ENCODE measurements at places on chromosomes 2 and 18.

- DNase-seq, result no peak
These were observed 128.7 kb upstream of the CYP26B1 start for GRCh38 chr2:72276356-72276755.

GRCh38 chr2:98936353-98937351 lies 627 bp upstream of the CRACDL start:
- DNase-seq, result no peak

DNA sequence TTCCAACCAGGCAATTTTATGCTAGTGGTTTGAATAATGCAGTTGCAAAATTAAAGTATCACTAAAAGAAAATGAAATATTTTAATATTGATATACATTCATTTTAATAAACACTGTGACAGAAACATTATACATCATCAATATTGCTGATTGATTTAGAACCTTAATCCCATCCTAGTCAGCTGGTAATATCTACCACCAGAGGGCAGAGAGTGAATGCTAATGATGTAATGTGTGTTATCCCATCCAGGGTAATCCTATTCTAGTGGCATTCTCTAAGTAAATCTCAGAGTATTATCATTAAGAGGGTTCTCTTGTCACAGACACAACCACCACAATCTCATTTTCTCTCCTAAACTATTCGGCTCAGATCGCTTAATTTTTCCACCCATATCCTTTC lies 477.4 kb downstream of the CPS1 start:
- DNase-seq, result no peak

DNA sequence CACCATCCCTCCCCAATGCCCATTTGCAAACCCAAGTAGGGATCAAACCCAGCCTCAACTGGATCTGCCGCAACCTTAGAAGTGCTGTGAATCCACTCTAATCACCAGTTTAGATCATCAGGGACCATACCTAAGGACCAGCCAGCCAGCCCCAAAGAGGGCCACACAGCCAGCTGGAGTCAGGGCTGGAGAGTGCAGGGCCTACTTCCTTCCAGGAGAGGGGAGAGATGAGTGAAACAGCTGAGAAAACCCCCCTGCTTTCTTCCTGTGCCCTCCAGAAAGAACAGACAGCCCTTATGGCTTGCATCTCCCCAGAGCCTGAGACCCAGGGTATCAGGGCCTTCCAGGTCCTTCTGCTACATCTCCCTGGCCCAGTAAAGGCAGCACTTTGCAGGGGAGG lies 25.8 kb downstream of the YPEL5 start:
- no peak for DNase-seq

GRCh38 chr2:118148133-118148532 lies 59.9 kb downstream of the INSIG2 start:
- no peak for DNase-seq

- DNase-seq, result no peak
These were observed 44.3 kb downstream of the SPRED2 start for GRCh38 chr2:65388051-65388531.

DNA sequence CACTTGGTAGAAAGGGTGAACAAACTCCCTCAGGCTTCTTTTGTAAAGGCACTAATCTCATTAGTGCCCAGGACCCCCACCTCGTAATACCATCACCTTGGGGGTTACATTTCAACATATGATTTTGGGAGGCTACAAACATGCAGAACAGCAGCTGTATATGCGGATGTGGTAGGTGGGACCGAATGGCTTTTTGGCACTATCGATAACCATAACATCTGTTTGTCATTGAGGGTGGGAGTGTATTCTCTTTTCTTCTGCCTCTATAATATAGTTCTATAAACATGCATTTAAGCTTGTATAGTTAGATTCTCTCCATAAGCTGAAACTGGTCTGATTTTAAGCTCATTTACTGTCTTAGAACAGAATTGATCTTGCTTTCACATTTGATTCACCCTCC lies 239.1 kb upstream of the BOD1L2 start:
- no peak for DNase-seq

- DNase-seq, result no peak
These were observed 563.6 kb upstream of the CDH2 start for GRCh38 chr18:28740575-28740974.

- DNase-seq, result no peak
These were observed 138.6 kb upstream of the CHAC2 start for GRCh38 chr2:53629001-53629400.

GRCh38 chr2:231810905-231811304 lies 24.7 kb downstream of the COPS7B start:
- no peak for DNase-seq

- DNase-seq, result no peak
These were observed 438.6 kb downstream of the DLGAP1 start for GRCh38 chr18:4016391-4017049.

- no peak for DNase-seq
These were observed 27.9 kb downstream of the GPC1 start for GRCh38 chr2:240463274-240463865.

DNA sequence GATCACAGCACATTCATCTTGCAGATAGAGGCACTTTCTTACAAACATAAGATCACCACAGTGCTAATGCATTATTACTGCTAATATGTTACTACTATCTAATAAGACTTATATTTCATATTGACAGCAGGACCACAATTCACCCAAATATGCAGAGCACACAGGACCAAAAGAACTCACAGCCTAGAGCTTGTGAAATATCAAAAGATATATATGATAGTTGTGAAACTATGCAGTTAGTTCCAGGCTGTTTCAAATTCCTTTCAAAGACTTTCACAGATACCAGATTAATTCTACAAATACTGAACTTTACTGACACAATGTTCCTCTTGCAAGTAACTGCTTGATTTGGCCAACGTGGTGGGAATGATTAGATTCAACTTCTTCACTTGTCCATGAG lies 23.0 kb downstream of the FBXO15 start:
- DNase-seq, result no peak

DNA sequence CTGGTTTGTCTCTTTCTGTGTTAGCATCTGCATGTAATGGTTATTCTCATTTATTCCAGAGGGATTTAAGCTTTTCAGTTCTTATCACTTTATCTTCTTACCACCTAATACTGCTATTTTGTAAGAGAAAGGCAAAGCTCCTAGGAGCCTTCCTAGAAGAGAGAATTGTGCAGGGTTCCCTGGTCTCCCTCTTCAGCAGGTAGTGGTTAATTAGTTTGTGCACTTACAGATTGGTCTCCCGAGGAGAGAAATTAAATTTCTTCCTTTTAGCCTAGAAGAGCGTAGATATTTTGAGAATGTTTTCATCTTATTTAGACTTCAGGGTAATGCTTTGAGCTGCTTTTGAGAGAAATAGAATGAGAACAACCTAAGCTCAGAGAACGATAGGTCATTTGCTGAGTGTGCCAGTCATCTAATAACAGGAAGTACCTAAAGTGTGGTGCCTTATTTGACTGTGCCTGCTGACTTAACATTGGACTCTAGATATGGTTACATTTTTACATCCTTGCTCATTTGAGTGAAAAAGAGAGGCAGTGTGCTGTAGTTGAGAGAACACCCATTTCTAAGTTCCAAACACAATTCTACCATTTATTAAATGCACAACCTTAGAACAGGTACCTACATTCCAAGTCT lies 651.4 kb downstream of the STK39 start:
- DNase-seq, result no peak

GRCh38 chr18:76991021-76991688 lies 141.4 kb downstream of the MBP start:
- DNase-seq, result no peak

- no peak for DNase-seq
These were observed 583 bp downstream of the NEMP2 start for GRCh38 chr2:190533968-190534309.

DNA sequence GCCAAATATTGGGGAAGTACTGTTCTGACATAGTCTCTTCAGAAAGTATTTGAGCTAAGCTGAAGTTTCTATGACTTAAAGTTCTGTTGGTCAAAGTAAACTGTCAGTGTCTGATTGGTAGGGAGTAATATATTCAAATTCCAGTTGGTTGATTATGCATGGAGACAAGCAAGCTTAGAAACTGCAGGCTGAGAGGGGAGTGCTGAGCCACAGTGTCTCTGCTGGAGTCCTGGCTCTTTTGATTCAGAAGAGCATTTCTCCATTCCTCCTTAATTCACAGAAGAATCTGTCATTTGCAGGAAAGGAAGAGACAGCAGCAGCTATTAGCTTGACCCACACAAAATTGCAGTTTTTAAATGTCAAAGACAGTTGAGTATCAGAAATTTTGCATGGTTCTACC lies 201.4 kb upstream of the TMEM200C start:
- no peak for DNase-seq

GRCh38 chr2:223542501-223542900 lies 59.7 kb downstream of the SCG2 start:
- DNase-seq, result no peak

All from GF-D8 (cell line).